ENCODE measurements at places on chromosomes 7 and 10. TPM values are rescaled to one million over a fixed set of nuclear protein-coding genes. Genes with fewer than 3 reads are reported as not detected.

DNA sequence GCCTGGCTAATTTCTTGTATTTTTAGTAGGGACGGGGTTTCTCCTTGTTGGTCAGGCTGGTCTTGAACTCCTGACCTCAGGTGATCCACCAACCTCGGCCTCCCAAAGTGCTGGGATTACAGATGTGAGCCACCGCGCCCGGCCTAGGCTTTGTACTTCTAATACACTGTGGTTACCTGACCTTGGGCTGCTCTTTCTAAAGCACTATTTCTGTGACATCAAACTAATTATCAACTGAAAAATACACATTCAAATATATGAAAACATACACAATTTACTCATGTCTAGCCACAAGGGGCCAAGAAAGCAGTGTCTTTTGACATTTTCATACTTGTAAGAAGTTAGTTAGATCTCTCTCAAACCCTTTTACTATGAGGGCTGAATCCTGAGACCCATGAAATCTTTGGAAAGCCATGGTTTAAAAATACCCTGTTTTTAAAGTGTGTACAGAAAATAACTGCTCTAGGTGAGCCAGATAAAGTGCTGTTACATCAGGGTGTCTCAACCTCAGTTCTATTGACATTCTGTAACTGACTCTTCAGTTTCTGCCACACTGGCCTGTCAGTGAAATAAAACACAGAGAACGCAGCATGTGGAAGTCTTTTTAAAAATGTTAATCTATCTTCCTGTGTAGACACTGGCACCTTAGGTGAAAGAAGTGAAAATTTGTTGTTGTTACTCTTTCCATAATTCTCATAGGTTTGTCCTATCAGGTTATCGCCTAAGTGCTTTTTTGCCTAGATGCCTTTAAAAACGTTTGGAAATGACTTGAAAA is 58.8 kb downstream of the CREM start:
- no peaks in the 10 kb centered on the region for H3K27me3 ChIP-seq
- H3K4me1 ChIP-seq = no peaks in the 10 kb centered on the region
- H3K4me3 ChIP-seq = no peak overlapping the region
- no peak overlapping the region for H3K27ac ChIP-seq
- H3K36me3 ChIP-seq = no peaks in the 10 kb centered on the region

DNA sequence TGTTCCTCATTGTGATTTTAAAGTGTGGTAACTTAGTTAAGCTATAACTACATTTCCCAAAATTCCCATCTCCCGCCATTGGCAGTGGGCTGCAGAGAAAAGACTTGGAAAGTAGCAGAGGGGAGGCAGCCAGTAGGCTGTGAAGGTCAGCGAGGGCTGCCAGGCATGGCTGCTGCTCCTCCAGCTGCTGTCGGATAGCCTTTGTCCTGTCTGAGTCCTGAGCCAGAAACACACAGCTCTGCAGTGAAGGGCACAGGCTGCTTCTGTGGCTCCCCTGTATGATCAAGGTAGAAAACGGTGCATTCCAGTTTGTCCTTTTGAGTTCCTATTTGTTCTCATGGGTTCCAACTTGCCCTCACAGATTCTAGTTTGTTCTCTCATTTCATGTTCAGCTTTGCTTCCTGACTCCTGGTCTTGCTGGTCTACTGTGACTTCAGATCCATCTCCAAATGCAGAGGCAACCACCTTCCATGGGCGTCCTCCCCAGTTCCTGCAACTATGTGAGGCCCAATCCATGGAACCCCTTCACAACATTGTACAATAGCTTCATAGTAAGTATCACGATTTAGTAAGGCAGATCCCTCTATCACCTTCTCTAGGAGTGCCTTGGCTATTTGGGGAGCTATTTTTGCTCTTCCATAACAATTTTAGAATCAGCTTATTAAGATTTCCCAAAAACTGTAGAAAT is 31.7 kb downstream of the SYPL1 start:
- H3K36me3 ChIP-seq = no peaks in the 10 kb centered on the region
- H3K27ac ChIP-seq = no peak overlapping the region
- H3K4me1 ChIP-seq = no peaks in the 10 kb centered on the region
- no peak for DNase-seq
- H3K4me3 ChIP-seq = no peak overlapping the region
- no peaks in the 10 kb centered on the region for H3K27me3 ChIP-seq

DNA sequence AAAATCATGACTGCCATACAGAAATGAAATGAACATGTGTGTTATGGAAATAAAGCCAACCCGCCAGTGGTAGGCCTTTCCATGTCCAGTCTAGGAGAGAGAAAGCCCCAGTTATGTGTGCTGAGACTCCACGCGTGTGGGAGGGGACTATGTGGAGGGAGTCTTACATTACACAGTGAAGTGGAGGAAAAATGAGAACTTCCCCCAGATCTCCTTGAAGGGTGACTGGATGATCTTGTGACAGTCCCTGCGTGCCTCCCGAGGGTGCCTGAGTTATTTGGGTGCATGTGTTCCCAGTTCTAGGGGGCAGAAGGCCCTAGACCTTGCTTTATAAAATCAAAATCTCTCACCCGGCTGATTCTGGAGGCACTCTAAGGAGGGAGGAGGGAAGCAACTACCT is 24.2 kb downstream of the UPP1 start:
- H3K4me1 ChIP-seq = no peaks in the 10 kb centered on the region
- no peak overlapping the region for H3K4me3 ChIP-seq
- H3K36me3 ChIP-seq = no peaks in the 10 kb centered on the region
- H3K27ac ChIP-seq = no peak overlapping the region
- no peaks in the 10 kb centered on the region for H3K27me3 ChIP-seq

GRCh38 chr10:75123088-75123682 is 11.7 kb downstream of the SAMD8 start:
- H3K27me3 ChIP-seq = no peaks in the 10 kb centered on the region
- H3K27ac ChIP-seq = no peak overlapping the region
- H3K4me3 ChIP-seq = no peak overlapping the region
- DNase-seq = no peak

Gene CARD11
- total RNA-seq = 4.7 TPM

Data from left lung (tissue), 14 donors.